ENCODE measurements at places on chromosomes 2 and 18. TPM values are rescaled to one million over a fixed set of nuclear protein-coding genes. Genes with fewer than 3 reads are reported as not detected.

The RIT2 gene
- not detected for total RNA-seq

The SMIM21 gene
- total RNA-seq, result not detected

The GLI2 gene
- total RNA-seq, result 4.8 TPM

The RAB6C gene
- total RNA-seq, result 0.34 TPM

The ARL4C gene
- total RNA-seq, result 115 TPM

The AP1S3 gene
- total RNA-seq, result 21.4 TPM

The FBXO48 gene
- total RNA-seq, result 0.54 TPM

The RESP18 gene
- not detected for total RNA-seq

The SCYGR4 gene
- not detected for total RNA-seq

The PLGLB2 gene
- 1.2 TPM for total RNA-seq

The B4GALT6 gene
- 28.7 TPM for total RNA-seq

The EPB41L3 gene
- total RNA-seq, result 43.0 TPM

The KIAA2012 gene
- not detected for total RNA-seq

The NEU2 gene
- not detected for total RNA-seq

The ICA1L gene
- 7.3 TPM for total RNA-seq

The MDH1B gene
- total RNA-seq, result 1.8 TPM

The EPHA4 gene
- total RNA-seq, result 6.6 TPM

The PROC gene
- 2.9 TPM for total RNA-seq

The SERPINB13 gene
- total RNA-seq, result not detected

The KCTD18 gene
- 15.3 TPM for total RNA-seq

The ROCK1 gene
- 25.1 TPM for total RNA-seq

The GULP1 gene
- total RNA-seq, result 99.3 TPM

The BMP10 gene
- not detected for total RNA-seq

The CD302 gene
- 0.92 TPM for total RNA-seq

The DSG1 gene
- not detected for total RNA-seq

The INPP5D gene
- 2.7 TPM for total RNA-seq

The LBX2 gene
- total RNA-seq, result 1.9 TPM

The ZNF532 gene
- total RNA-seq, result 89.5 TPM

The NCKAP5 gene
- 0.33 TPM for total RNA-seq

The TLX2 gene
- total RNA-seq, result not detected

The GRHL1 gene
- total RNA-seq, result 6.2 TPM

The IL1A gene
- 2.4 TPM for total RNA-seq

The GDF7 gene
- 0.04 TPM for total RNA-seq

The POMC gene
- total RNA-seq, result 7.7 TPM

The NR4A2 gene
- total RNA-seq, result 0.13 TPM
